ENCODE measurements at places on chromosomes 11 and 22. TPM values are rescaled to one million over a fixed set of nuclear protein-coding genes. Genes with fewer than 3 reads are reported as not detected.

SH3BP1 gene
- 5.8 TPM for polyA plus RNA-seq

AP1B1 gene
- 75.0 TPM for polyA plus RNA-seq

NLRP14 gene
- 0.04 TPM for polyA plus RNA-seq

HBG2 gene
- polyA plus RNA-seq: not detected

GRCh38 chr11:86346513-86346912 lies 28.2 kb upstream of the CCDC81 start:
- no peak for DNase-seq

DNA sequence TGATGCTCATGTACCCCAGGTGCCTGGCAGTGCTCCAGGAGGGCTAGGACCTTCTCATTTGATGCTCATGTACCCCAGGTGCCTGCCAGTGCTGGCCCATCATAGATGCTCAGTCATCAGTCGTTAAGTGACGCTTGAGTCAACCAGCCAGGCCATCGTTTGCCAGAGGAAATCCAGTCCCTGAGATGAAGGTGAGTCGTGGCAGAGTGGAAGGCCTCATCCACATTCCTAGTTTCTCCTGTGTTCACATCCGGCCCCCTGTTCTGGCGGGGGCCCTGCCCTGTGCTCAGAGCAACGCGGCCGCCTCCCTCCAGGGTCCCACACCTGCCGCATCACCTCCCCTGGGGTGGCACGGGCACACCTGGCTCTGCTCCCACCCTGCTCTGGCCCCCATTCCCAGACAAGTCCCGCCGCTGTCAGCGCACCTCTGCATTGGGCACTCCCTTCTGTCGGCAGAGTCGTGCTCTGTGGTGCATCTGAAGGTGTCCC lies 279.9 kb downstream of the BRD1 start:
- DNase-seq: no peak

- DNase-seq: no peak
Measured at GRCh38 chr11:129365816-129366215, 9.8 kb upstream of the BARX2 start.
